ENCODE measurements at places on chromosomes 2 and 18.

DNA sequence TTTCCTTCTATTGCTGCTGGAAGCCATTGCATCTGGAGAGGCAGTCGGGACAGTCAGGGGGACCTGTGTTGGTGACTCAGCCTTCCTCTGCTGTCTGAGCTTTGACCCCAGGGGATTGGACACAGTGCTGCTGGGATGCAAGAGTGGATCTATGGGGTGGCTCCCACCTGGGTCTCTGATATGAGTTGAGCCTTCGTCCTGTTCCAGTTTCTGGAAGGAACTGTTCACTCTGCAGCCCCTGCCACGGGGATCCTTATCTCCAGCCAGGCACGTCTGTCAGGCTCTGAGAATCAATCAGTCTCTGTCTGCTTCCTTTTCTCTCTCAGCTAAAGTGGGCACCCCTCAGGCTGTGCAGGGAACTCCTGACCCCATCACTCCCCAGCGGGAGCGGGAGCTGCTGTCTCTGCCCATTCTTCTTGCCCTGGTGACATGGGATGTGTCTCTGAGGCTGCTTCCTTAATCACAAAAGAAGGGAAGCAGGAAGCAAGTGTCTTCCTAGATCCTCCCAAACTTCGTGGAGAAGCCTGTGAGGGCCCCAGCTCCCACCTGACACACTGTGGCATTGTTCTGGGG is 51.7 kb downstream of the ARHGAP28 start:
- DNase-seq = no peak

GRCh38 chr2:43041661-43042360 is 184.6 kb downstream of the ZFP36L2 start:
- DNase-seq = no peak

DNA sequence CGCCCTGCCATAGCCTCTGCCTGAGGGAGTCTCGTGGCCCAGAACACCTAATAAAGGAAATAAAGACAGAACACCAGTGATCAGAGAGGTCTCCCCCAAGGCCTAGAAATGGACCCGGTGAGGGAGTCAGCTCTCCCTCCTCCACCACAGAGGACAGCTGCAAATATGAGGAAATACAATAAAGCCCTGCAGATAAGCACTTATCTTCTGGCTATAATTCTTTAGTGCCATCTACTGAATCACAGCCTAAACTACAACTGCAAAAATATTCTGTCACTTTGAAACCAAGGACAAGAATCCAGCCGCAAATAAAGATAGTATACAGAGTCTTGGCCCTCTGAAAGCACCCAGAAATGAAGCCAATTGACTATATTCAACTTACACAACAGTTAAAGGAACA is 42.4 kb upstream of the TACR1 start:
- DNase-seq = no peak

- DNase-seq = no peak
Observed at GRCh38 chr2:209986415-209986814, 16.0 kb upstream of the RPE start.

DNA sequence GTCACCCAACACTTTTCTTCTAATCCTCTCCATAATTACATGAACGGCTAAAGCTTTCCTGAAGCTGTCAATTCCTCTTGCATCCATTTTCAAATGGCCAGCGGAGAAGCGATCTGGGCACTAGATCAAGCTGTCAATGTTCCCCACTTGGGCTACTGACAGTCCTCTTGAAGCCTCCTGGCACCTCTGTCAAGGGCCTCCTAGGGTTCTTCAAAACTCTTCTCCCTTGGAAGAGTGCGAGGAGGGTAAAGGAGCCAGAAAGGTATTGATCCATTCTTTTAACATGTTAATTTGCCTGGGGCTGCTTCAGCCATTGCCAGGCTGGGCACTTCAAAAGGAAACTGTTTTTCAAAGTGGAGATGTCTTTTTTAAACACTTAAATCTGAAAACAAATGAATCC is 19.8 kb downstream of the EPHA4 start:
- DNase-seq = no peak

DNA sequence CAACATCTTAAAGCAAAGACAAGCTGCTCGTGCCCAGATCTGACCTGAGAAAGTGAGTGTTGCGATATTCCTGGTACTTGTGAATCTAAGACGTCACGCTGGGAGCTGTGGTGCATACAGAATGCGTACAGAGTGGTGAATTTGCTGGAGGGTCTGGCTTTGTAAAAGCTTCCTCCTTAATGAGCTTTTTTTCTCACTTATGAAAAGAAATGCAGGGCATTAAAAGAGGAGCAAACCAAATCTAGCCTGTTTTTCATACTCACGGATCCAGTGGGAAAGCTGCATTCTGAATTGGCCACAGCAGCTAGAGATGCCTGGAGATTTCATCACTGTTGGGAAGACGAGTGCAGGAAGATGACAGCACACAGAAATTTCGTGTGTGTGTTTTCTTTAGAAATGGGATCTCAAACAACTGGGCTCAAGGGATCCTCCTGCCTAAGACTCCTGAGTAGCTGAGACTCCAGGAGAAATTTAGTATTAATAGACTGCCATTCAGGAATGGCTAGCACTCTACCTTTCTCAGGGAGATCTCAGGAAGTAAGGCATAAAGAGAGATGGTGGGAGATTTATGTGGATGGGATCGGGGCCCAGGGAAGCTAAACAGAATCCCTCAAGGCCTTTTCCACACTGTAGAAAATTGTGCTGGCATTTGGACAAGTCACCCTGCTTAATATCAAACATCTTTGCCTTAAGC is 181.3 kb downstream of the ALPK2 start:
- DNase-seq = no peak

GRCh38 chr2:183072177-183072576 is 6.4 kb upstream of the DUSP19 start:
- no peak for DNase-seq

DNA sequence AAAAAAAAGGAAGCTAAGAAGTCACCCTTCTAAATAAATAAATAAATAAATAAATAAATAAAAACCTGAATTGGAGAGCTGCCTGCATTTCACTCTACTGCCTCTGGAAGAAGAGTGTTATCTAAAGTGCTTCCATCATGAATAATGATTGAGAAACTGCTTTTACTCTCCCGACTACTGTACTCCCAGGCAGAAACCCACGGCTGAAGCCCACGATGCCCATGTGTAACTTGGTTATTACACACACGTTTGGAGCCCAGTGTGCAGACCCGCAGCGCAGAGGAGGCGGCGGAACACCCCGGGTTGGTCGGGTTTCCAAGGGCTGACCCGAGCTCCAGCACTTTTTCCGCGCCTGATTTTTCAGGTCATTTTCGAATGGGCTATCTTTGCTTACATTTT is 697 bp upstream of the SPATS2L start:
- peak; percentile 30 for DNase-seq

- no peak for DNase-seq
Observed at GRCh38 chr2:48332286-48332685, 197.7 kb upstream of the STON1 start.
